ENCODE measurements at places on chromosomes 1 and 21. TPM values are rescaled to one million over a fixed set of nuclear protein-coding genes. Genes with fewer than 3 reads are reported as not detected.

DNA sequence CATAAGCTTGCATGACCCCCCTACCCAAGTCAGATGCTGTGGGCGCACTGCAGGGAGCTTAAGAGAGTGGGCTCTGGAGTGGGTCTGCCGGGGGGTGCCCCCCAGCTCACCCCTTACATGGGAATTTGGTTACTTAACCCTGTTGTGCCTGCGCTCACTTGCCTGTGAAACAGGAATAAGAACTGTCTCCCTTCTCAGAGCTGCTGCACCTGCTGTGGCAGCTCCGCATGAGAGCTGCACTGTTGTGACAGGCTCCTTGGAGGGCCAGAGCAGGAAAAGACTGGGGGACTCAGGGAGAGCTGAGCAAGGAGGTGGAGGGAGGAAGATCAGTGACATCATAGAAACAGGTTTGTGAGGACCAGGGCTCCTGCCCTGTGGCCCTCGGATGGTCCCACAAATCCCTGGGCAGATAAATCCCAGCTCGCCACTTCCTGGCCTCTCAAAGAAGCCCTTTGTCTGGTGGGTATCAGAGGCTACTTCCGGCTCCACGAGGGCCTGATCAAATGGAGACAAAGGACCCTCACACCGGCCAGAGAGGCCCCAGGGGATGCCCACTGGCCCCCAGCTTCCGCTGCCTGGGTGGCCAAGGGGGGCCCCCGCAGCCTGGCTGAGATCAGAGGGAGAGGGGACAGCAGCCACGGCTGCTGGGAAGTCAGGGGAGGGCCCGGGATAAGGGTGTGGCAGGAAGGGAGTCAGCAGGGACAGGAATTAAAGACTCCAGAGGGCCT is 28.9 kb upstream of the LAPTM5 start:
- no peak overlapping the region for H3K27ac ChIP-seq
- no peaks in the 10 kb centered on the region for H3K4me1 ChIP-seq
- H3K36me3 ChIP-seq, result no peaks in the 10 kb centered on the region
- DNase-seq, result no peak
- H3K4me3 ChIP-seq, result no peak overlapping the region
- peaks cover 2% of the 10 kb centered on the region for H3K27me3 ChIP-seq

GRCh38 chr1:243269461-243269801 is 13.6 kb downstream of the SDCCAG8 start:
- H3K27me3 ChIP-seq, result no peaks in the 10 kb centered on the region
- DNase-seq, result no peak
- peak overlapping the region; percentile 89 for H3K27ac ChIP-seq
- H3K4me3 ChIP-seq, result peak overlapping the region; percentile 23

GRCh38 chr1:117051224-117052064 is 8.7 kb upstream of the TTF2 start:
- no peaks in the 10 kb centered on the region for H3K27me3 ChIP-seq
- DNase-seq, result no peak
- peak overlapping the region; percentile 63 for H3K27ac ChIP-seq
- H3K36me3 ChIP-seq, result no peaks in the 10 kb centered on the region
- no peaks in the 10 kb centered on the region for H3K4me1 ChIP-seq

GRCh38 chr21:26471099-26471471 is 102.0 kb downstream of the CYYR1 start:
- H3K4me1 ChIP-seq, result no peaks in the 10 kb centered on the region
- no peak overlapping the region for H3K4me3 ChIP-seq
- no peaks in the 10 kb centered on the region for H3K27me3 ChIP-seq
- no peaks in the 10 kb centered on the region for H3K36me3 ChIP-seq

- no peaks in the 10 kb centered on the region for H3K27me3 ChIP-seq
- no peak overlapping the region for H3K27ac ChIP-seq
- no peak for DNase-seq
- no peak overlapping the region for H3K4me3 ChIP-seq
- H3K36me3 ChIP-seq, result no peaks in the 10 kb centered on the region
These were observed 27.4 kb downstream of the PALMD start for GRCh38 chr1:99673315-99673714.

GRCh38 chr1:24717887-24718650 is 27.2 kb upstream of the CLIC4 start:
- no peaks in the 10 kb centered on the region for H3K27me3 ChIP-seq
- no peak overlapping the region for H3K4me3 ChIP-seq
- H3K4me1 ChIP-seq, result no peaks in the 10 kb centered on the region
- no peaks in the 10 kb centered on the region for H3K36me3 ChIP-seq
- no peak overlapping the region for H3K27ac ChIP-seq

- no peak overlapping the region for H3K27ac ChIP-seq
- no peak overlapping the region for H3K4me3 ChIP-seq
- H3K36me3 ChIP-seq, result no peaks in the 10 kb centered on the region
- H3K27me3 ChIP-seq, result no peaks in the 10 kb centered on the region
- H3K4me1 ChIP-seq, result peaks cover 4% of the 10 kb centered on the region
These were observed 7.7 kb upstream of the CRYBG2 start for GRCh38 chr1:26361605-26362122.

DNA sequence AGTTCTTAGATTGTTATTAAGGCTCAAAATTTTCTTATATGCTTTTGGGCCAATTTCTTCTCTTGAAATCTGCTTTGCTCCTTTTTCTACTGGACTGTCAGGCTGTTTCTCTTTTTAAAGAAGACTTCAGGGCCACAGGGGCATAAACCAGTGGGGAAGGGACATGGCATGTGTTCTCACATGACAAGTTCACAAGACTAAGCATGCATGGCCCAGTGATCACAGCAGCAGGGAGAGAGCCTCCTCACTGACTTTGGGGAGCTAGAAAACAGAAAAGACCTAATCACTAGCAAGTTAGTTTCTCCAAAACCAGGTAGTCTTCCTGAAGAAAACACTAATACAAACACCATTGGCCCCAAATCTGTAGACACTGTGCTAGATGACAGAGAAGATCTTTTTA is 64.8 kb downstream of the RAB3GAP2 start:
- H3K27me3 ChIP-seq, result no peaks in the 10 kb centered on the region
- no peak overlapping the region for H3K4me3 ChIP-seq

DNA sequence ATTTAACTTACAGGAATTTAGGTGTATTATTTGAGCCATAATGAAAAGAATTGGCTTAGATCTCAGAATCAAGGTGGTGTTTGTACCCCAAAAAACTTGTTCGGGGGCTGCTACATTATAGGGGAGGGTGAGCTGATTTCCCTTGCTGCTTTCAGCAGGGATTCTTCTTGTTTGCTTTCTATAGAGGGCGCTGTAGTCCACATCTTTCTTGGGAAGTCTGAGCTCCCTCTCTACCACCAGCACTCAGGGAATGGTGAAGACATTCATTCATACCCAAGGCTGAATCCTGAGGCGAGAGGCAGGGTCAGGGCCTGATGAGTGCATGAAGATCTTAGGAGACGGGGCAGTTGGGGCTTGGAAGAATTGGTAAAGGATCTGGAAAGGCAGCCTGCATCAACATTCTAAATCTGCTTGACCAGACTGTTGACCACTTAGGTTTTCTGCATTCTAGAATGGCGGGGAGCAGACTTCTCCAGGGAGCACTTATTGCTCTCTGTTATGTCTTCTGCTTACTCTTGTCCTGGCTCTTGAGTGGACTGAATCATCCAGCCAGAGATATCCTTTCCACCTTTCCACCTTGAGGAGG is 18.9 kb downstream of the SPATA46 start:
- no peak for DNase-seq
- H3K27ac ChIP-seq, result no peak overlapping the region
- no peaks in the 10 kb centered on the region for H3K4me1 ChIP-seq
- H3K4me3 ChIP-seq, result no peak overlapping the region
- no peaks in the 10 kb centered on the region for H3K27me3 ChIP-seq
- peaks cover 4% of the 10 kb centered on the region for H3K36me3 ChIP-seq

GRCh38 chr21:26597031-26597430 is 23.9 kb upstream of the CYYR1 start:
- H3K36me3 ChIP-seq, result no peaks in the 10 kb centered on the region
- no peaks in the 10 kb centered on the region for H3K27me3 ChIP-seq
- no peaks in the 10 kb centered on the region for H3K4me1 ChIP-seq
- H3K4me3 ChIP-seq, result no peak overlapping the region

DNA sequence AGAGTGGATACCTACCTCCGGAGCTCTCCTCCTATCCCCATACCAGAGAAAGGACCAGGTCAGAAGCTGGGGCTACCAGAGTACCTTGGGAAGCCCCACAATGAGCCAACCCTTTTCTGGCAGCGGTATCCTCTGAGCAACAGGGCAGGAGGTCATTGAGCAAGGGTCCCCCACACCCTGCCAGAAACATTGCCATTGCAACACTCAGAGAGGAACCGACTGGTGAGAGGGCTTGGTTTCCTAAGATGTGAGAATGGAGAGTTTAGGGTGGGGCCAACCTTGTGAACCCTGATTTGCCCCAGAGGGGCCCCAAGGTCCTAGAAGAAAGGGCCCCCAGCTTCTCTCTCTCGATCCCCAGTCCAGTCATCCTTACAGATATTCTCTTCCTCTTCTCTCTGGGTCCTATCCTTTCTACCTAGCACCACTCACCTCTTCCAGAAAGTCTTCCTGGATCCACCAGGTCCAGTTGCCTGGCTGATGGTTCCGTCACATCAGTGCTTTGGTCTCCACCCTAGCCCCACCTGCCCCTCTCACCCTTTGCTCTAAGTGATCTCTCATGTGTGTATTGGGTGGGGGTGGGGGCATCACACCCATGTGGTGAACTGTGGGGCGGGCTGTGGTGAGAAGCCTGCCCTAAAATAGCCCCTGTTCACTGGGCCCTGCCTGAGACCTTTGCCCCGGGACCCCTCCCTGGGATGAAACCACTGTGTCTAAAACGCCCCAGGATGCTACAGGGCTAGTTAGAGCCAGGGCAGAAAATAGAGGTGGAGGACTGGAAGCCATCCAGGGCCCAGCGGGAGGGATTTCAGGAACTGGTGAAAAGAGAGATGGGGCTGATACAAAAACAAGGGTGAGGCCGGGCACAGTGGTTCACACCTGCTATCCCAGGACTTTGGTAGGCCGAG is 8.7 kb downstream of the FGR start:
- H3K27ac ChIP-seq, result no peak overlapping the region
- H3K27me3 ChIP-seq, result no peaks in the 10 kb centered on the region
- no peaks in the 10 kb centered on the region for H3K4me1 ChIP-seq
- H3K36me3 ChIP-seq, result no peaks in the 10 kb centered on the region
- no peak overlapping the region for H3K4me3 ChIP-seq

DNA sequence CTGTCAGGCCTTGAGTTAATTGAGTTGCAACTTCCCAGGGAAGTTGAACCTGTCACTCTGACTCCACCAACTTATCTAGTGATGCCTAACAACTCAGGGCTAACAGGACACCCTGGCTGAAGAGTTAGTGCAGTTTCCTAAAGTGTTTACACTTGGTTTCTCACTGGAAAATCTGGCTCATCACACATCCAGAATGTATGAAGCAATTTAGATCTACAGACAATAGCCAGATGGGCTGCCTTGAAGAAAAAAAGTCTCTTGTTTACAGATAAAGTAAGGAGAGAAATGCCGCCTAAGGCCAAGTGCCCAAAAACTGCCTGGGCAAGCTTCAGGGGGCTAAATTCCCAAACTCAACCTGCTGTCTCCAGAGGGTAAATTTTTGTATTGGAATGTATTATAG is 446.3 kb upstream of the NCAM2 start:
- H3K36me3 ChIP-seq, result no peaks in the 10 kb centered on the region
- no peak for DNase-seq
- H3K27me3 ChIP-seq, result no peaks in the 10 kb centered on the region

DNA sequence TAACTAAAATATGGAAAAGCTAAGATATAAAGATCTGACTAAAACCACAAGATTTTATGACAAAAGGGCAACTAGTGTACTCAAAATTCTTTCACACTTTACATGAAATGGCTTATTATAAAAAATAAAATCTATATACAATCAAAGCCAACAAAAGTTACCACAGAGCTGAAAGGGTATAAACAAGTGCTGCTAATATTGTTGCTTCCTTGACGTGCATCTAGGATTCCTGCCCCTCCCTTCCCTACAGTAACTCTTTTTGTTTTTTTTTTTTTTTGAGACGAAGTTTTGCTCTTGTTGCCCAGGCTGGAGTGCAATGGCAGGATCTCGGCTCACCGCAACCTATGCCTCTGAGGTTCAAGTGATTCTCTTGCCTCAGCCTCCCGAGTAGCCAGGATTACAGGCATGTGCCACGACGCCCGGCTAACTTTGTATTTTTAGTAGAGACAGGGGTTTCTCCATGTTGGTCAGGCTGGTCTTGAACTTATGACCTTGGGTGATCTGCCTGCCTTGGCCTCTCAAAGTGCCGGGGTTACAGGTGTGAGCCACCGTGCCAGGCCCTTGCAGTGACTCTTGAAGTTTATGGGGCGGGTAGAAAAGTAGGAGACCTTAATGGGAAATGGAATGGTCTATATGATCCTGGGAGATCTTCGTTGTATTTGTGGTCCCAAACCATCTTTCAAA is 4.5 kb downstream of the SRSF4 start:
- DNase-seq, result no peak
- H3K27ac ChIP-seq, result no peak overlapping the region
- no peak overlapping the region for H3K4me3 ChIP-seq
- peaks cover 8% of the 10 kb centered on the region for H3K36me3 ChIP-seq

DNA sequence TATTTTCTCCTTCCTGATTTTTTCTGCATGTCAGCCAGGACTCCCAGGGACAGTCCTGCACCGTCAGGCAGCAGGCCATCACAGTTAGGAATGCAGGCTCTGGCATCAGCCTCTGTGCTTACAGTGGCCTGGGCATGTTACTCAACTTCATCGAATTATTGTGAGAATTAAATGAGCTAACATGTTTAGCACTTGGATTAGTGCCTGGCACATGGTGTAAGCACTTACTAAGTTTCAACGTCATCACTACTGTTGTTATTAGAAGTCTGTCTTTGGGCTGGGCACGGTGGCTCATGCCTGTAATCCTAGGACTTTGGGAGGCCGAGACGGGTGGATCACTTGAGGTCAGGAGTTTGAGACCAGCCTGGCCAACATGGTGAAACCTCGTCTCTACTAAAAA is 45.1 kb downstream of the SCCPDH start:
- no peak for DNase-seq
- no peak overlapping the region for H3K27ac ChIP-seq
- no peaks in the 10 kb centered on the region for H3K27me3 ChIP-seq
- H3K36me3 ChIP-seq, result no peaks in the 10 kb centered on the region

- no peaks in the 10 kb centered on the region for H3K27me3 ChIP-seq
- H3K27ac ChIP-seq, result no peak overlapping the region
- H3K36me3 ChIP-seq, result no peaks in the 10 kb centered on the region
- no peak for DNase-seq
- no peak overlapping the region for H3K4me3 ChIP-seq
These were observed 7.6 kb upstream of the CDCP2 start for GRCh38 chr1:54160351-54160750.

GRCh38 chr1:167825419-167826079 is 88.4 kb downstream of the ADCY10 start:
- DNase-seq, result no peak
- H3K36me3 ChIP-seq, result no peaks in the 10 kb centered on the region
- no peak overlapping the region for H3K27ac ChIP-seq
- peaks cover 4% of the 10 kb centered on the region for H3K4me1 ChIP-seq
- no peak overlapping the region for H3K4me3 ChIP-seq
- H3K27me3 ChIP-seq, result no peaks in the 10 kb centered on the region

- DNase-seq, result no peak
- no peak overlapping the region for H3K4me3 ChIP-seq
- no peak overlapping the region for H3K27ac ChIP-seq
- no peaks in the 10 kb centered on the region for H3K27me3 ChIP-seq
These were observed 23.6 kb upstream of the TTLL10 start for GRCh38 chr1:1150100-1150499.

TSSK3 gene
- total RNA-seq, result 3.6 TPM

CENPL gene
- total RNA-seq, result 28.7 TPM

S100A2 gene
- 6.2 TPM for total RNA-seq

TP73 gene
- total RNA-seq, result 4.7 TPM

CAMK2N1 gene
- 4.4 TPM for total RNA-seq

CRNN gene
- not detected for total RNA-seq

PLA2G2C gene
- total RNA-seq, result not detected

PRAMEF26 gene
- total RNA-seq, result not detected

KDM5B gene
- total RNA-seq, result 83.6 TPM

GPR37L1 gene
- 0.44 TPM for total RNA-seq

SYT14 gene
- total RNA-seq, result not detected

KCNK2 gene
- total RNA-seq, result 0.28 TPM

REN gene
- not detected for total RNA-seq

TNFSF4 gene
- total RNA-seq, result 0.13 TPM
